NCI-H2081 treated with DMSO at 0.1 percent for 48 hours (cell line): ENCODE measurements at places on chromosomes 1 and 21.

- DNase-seq, result no peak
Observed at GRCh38 chr1:211009944-211010343, 124.0 kb downstream of the KCNH1 start.

GRCh38 chr1:78603206-78603605 lies 17.0 kb upstream of the IFI44L start:
- DNase-seq, result no peak

GRCh38 chr1:204192046-204192445 lies 4.2 kb downstream of the KISS1 start:
- no peak for DNase-seq

DNA sequence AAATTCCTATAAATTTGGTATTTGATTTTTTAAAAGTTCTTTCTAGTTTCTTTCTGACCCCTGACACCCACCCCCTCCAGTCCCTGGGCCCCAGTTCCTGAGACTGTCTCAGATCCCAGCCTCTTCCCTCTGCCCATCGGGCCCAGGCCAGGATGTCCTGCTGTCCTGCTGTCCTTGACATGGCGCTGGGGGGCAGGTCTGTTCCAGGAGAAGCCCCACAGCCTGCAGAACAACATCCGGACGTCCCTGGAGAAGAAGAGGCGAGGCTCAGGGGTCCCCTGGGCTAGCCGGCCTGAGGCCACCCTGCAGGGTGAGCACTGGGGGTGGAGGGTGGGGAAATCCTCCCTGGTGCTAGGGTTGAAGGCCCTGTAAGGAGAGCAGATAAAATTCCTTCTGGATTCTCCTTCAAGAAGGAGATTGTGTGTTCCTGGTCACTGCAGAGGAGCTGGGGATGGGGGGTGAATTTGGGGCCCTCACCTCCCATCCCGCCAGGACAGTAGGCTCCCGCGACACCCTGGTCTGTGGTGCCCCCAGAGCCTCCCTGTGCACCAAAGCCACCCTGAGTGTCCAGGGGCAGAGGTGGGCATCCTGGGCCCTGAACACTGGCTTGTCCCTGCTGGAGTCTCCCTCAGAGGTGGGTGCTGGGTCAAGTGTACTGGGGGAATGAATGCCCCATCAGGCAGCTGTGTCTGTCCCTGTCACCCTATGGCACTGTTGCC lies 45.0 kb downstream of the DISP3 start:
- DNase-seq, result no peak

- no peak for DNase-seq
Observed at GRCh38 chr1:157551694-157552693, at the start of gene FCRL5. Gene FCRL5 (minus strand): TSS chr1:157552515. CDS start chr1:157552362, 153 bp downstream.

DNA sequence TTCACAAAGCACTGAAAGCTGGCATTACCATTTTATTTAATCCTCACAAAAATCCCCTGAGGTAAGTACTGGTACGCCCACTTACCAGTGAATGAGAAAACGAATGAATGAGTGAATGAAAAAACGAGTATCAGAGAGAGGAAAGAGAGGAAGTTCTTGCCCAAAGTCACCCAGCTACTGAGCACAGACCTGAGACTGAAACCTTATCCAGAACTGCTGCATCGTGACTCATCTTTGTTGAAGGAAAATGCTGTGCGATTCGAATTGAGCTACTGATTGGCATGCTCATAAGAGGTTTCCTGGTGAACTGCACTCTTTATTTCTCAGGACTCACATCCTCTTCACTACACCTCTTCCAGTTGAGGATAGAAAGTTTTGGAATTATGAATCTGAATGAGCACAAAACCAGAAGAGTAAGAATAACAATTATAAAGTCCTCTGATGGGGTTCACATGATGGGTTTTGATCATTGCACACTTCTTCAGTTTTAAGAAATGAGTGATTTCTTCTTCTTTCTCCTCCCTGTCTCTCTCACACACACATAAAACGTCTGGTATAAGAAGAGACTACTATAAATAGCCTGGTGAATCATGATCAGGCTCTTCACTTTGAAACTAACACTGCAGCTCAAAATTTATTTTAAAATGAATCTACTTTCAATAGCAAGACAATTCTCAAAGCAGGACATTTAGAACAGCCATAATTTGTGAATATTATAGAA lies 32.1 kb downstream of the IL12RB2 start:
- DNase-seq, result no peak

GRCh38 chr1:189274267-189274666 lies 1203.4 kb downstream of the BRINP3 start:
- no peak for DNase-seq

GRCh38 chr1:197915862-197916499 lies 1.2 kb upstream of the LHX9 start:
- DNase-seq, result peak; percentile 35

- DNase-seq, result no peak
Observed at GRCh38 chr1:191163621-191164020, 686.0 kb upstream of the BRINP3 start.

DNA sequence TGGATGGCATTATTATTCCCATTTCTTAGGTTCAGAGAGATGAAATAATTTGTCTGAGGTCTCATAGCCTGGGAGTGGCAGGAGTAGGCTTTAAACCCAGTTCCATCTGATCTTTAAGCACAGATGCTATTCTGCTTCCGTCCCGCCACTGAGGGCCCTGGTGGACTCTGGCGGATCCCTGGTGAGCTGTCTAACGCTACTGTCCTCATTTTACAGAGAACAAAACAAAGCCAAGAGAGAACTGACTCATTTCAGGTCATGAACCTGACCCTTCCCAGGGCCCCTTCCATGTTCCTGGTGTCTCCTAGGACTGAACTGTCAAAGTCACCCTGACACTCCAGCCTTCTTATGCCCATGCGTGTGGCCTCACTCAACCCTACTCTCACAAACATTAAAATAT lies 3.1 kb upstream of the GALE start:
- DNase-seq, result no peak

DNA sequence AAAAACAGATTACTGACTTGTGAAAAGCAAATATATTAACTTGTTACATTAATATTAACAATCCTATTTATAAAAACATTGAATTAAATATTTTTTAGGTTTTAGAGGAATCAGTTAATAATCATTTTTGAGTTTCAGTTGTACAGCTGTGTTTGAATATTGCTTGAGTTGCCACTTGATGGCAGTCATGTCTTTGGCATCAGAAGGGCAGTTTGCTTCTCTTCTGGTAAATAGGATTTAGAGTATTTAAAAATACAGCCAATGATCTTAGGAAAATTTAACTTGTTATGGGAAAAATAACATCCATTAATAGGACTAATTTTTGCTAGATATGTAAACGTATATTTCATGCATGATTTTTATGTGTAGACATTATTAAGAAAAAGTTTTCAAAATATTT lies 234.1 kb downstream of the NCAM2 start:
- DNase-seq, result no peak

- DNase-seq, result peak; percentile 86
Observed at GRCh38 chr1:230066466-230067404, at the start of gene GALNT2. Gene GALNT2 (plus strand): TSS chr1:230067238. CDS start chr1:230067281, 43 bp downstream.

DNA sequence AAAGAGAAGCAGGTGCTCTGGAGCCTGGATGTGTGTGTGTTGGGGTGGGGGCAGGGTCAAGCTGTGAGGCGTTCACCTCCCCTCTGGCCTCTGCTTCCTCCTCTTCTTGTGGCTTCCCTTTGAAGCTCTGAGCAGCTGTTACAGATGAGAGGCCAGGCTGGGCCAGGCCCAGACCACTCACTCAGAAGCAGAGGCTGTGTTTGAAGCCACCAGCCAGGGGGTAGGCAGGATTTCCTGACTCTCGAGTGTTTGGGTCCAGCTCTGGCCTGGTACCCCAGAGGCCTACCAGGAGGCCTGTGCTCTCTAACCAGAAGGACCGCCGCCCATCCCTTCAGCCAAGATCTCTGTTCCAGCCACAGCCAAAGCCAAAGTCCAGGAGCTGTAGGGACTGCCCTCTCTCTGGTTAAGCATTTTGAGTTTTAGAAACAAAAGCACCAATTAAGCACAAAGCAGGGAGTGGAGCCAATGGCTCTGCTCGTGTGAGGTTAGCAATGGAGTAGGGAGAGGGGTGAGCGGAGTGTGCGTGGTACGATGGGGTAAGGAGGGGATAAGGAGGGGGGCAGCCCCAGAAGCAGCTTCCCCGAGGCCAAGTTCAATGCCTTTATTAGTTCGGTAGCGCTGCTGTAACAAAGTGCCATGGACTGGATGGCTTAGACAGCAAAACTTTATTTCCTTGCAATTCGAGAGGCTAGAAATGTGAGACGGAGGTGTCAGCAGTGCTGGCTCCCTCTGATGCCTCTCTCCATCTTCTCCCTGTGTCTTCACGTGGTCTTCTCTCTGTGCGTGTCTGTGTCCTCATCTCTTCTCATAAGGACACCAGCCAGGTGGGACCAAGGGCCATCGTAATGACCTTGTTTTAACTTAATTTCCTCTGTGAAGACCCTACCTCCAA lies 20.5 kb downstream of the RCSD1 start:
- DNase-seq, result no peak

GRCh38 chr21:25573409-25574206 lies 33.7 kb downstream of the MRPL39 start:
- DNase-seq, result no peak

- no peak for DNase-seq
Observed at GRCh38 chr1:41995441-41996130, 76.9 kb upstream of the HIVEP3 start.

- DNase-seq, result no peak
Observed at GRCh38 chr1:169486281-169487051, 722 bp upstream of the SLC19A2 start.

GRCh38 chr1:168552961-168553360 lies 9.2 kb upstream of the XCL2 start:
- DNase-seq, result no peak

DNA sequence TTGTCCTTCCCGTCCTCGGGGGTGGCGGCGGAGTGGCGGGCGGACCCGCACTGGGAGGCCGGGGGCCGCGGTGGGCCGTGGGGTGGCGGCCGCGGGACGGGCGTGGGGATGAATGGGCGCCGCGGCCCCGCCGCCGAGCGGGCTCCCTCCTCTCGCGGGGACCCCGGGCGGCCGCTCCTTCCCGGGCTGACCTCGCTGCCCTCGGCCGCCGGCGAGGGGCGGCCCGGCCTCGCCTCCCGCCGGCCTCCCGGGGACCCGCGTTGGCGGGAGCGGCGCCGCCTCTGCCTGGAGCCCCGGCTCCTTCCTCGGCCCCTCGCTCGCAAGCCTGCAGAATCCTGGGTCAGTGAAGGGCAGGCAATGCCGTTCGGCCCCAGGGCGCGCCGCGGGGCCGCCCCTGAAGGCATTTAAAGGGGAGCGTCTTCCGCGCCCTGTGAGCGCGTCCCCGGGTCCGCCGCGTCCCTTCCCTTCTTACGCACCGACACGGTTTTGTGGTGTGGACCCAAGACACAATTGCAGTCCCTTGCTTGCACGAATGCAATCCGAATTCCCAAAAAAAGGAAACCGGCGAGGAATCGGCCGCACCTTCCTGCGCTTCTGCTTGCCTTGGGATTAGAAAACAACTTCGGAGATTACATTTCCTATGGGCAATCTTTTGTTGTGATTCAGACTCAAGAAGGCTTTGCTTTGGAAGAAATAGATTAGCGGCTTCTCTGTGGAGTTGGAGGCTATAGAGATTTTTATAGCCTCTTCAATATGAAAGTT lies 776 bp downstream of the ITSN1 start:
- no peak for DNase-seq

DNA sequence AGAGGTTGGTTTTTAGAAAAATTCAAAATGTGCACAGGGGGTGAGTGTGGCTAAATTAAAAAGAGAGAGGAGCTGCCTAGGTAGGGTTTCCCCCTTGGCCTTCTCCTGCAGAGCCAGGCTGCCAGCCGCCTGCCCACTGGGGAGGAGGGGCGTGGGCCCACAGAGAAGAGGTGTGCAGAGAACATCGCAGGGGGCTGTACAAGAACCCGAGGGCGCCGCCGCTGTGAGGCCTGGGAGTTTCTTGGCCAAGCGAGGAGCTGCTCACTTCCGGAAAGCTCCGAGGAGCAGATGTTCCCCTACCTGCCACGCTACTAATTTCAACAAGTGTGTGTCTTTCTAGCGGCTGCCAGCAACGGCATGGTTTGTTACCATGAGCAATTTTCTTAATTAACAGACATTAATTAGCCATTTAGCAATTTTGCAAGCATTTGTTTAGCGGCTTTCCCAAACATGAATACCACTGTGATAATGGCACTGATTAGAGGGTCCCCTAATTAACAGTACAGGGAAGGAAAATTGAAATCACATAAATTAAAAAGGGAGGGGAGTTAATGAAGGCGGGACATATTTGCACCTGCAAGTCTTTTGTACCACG lies 59.7 kb downstream of the MRPL37 start:
- DNase-seq, result no peak

DNA sequence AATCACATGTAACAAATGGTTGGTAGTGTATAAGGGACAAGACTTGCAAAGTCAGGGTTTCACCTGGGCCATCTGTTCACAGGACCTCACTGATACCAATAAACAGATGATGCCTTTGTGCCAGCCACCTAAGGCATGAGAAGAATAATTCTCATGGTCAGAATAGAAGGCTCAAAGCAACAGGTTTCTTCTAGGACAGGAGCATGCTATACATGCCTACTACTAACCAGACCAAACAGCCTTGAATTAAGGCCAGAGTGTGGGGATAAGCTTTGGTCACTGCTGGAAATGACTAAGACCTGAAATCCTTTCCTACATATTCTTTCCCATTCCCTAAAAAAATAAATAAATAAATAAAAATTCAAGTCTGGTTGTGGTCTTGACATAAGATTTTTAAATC lies 17.5 kb downstream of the PSMB2 start:
- no peak for DNase-seq

DNA sequence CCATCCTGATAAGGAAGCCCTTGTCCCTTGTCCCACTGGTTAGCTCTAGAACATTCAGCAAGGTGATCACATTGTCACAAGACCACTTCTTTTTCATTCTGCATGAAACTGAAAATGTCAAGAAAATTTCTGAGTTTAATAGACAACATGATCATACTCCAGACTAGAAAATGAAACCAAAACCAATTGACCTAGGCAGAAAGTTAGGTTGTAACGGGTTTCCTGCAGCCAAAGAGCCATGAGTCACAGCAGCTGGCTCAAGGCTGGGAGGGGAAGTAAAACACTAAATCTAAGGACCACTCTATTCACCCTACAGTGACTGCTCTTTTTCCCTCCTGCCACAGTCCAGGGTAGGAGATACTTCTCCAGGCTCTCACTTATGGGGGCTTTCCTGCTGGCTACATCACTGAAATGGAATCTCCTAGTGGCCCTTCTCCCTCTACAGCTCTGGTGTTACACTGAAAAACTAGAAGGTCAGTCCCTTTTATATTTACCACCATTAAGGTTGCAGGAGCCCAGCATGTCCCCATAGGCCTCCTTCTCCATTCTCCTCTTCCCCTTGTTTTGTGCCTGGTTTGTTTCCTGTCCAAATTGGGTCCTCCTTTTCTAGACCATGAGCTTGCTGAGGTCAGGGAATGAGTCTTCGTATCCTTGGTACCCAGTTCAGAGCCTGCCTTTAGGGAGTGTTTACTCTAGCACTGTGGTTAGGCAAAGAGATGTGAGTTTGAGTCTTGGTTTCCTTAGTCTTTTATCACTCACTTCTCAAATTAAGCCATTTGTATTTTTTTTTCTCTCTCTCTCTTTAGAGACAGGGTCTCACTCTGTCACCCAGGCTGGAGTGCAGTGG lies 236.5 kb upstream of the JUN start:
- DNase-seq, result no peak

- no peak for DNase-seq
Observed at GRCh38 chr1:206002160-206002559, 1.0 kb downstream of the RAB7B start.

- DNase-seq, result no peak
Observed at GRCh38 chr21:42799516-42799915, 79.8 kb downstream of the WDR4 start.

- no peak for DNase-seq
Observed at GRCh38 chr1:5744341-5744740, 247.9 kb downstream of the NPHP4 start.
